Thyroid gland (tissue), 4 donors: ENCODE measurements at places on chromosomes 2 and 18. TPM values are rescaled to one million over a fixed set of nuclear protein-coding genes. Genes with fewer than 3 reads are reported as not detected.
A peak's percentile ranks its signal among the peaks of the same experiment; 100 is the strongest.

- no peaks in the 10 kb centered on the region for H3K27me3 ChIP-seq
- H3K27ac ChIP-seq: no peak overlapping the region
Measured at GRCh38 chr18:60812921-60813320, 440.3 kb upstream of the MC4R start.

DNA sequence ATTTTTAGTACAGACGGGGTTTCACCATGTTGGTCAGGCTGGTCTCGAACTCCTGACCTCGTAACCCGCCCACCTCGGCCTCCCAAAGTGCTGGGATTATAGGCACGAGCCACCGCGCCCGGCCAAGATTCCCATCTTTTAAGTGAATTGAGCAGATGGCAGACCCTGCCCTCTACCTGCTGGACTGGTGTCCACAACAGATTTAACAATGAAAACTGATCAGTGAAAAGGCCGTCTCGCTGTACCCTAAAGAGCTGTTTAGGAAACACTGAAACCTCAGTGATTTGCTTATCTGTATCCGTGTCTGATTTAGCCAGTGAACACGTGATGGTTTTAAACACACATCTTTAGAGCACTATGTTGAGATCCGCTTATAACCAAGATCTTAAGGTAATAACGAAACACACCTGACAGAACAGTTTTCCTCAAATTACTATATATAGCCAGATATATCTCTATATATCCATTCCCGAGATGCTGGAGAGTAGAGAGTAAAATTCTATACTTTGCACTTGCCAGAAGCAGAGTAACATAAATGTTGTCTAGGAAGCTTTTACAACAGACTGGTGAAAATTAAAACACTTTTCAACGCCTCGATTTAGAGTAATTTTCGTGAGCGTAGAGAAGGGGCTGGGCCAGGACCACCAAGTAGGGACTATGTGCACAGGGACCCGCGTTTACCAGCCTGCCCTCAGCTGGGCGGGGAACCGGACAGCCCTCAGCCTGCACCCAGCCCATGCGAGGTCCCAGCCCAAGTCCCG, 594 bp downstream of the FAM161A start:
- H3K36me3 ChIP-seq: no peaks in the 10 kb centered on the region
- peak overlapping the region; percentile 48 for H3K4me3 ChIP-seq
- DNase-seq: peak; percentile 78
- no peaks in the 10 kb centered on the region for H3K27me3 ChIP-seq

CMPK2 gene
- total RNA-seq: 15.3 TPM

DNA sequence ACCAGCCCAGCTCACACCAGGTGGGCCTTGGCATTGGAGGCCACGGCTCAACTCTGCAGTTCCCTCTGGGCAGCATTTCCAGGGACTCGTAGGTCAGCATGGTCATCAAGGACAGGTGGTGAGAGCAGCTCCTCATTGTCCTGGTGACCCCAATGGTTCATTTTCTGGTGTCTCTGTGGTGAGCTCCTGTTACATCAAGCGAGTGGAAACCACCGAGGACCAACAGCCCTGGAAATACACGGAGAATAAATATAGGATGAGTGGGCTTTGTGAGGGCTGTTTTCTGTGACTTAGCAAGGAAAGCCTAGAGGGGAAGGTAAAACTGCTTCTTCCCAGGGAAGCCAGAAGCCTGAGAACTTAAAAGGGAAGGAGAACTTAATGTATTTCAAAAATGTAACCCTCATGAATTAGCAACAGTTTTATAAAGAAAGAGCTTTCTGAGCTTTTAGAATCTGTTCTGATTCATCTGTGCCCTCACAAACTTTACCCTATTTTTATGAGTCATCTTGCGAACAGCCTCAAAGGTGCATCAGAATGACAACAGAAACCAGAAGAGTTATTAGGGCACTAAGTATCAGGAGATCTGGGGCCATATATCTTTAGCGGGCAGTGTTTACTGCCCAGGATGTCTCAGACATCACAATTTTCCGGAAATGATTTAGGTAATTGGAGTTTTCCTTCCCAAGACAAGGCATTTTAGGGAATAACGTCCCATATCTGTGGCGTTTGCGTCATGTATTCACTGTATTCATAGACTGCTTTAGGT, 18.7 kb downstream of the C2orf92 start:
- DNase-seq: no peak
- H3K36me3 ChIP-seq: no peaks in the 10 kb centered on the region
- H3K27me3 ChIP-seq: no peaks in the 10 kb centered on the region

- no peaks in the 10 kb centered on the region for H3K27me3 ChIP-seq
- no peak for DNase-seq
- H3K4me3 ChIP-seq: no peak overlapping the region
- no peaks in the 10 kb centered on the region for H3K36me3 ChIP-seq
Measured at GRCh38 chr18:47750889-47751423, 179.5 kb downstream of the SMAD2 start.

DNA sequence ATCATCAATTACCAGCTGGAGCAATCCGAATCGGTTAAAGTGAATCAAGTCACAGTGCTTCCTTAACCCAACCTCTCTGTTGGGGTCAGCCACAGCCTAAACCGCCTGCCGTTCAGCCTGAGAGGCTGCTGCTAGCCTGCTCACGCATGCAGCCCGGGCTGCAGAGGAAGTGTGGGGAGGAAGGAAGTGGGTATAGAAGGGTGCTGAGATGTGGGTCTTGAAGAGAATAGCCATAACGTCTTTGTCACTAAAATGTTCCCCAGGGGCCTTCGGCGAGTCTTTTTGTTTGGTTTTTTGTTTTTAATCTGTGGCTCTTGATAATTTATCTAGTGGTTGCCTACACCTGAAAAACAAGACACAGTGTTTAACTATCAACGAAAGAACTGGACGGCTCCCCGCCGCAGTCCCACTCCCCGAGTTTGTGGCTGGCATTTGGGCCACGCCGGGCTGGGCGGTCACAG, 496 bp upstream of the ITGA4 start:
- peak overlapping the region; percentile 34 for H3K4me3 ChIP-seq
- no peaks in the 10 kb centered on the region for H3K4me1 ChIP-seq
- peak; percentile 9 for DNase-seq
- no peak overlapping the region for H3K27ac ChIP-seq
- no peaks in the 10 kb centered on the region for H3K36me3 ChIP-seq

SERPINB3 gene
- total RNA-seq: not detected

SNORC gene
- total RNA-seq: 0.45 TPM

DNA sequence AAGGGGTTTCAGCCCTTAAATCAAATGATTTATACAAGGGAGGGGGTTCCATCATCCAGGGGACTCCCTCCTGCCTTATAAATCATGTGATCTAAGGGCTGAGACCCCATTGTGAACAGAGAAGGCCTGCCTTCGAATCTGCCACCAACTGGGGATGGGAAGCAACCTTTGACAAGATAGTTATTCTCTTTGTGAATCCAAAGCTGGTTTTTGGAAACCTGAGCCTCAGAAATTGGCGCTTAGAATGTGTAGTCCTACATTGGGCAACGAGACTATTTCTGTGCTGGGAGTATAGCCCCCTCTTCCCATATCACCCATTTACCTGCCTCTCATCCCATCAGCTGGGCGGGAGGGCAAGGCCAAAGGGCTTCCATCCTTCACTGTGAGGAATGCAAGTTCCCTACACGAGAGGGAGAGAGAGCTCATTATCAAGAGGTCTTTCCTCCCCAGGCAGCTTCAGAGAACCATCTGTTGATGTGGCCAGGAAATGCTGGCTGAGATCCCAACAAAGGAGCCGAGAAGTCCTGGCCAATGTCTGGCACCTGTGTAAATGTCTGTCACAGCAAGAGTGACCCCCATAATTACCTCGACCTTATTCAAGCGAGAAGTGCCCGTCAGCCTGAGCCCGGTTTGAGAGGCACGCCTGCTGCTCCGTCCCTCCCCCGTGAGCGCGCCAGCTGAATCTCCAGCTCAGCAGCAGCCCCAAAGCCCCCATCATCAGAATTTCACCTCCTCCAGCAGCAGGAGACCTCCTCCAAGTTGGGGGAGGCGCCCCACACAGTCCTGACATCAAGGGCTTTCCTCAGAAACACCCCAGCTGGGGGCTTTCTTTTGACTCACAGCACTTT, 48.4 kb upstream of the APCDD1 start:
- H3K4me1 ChIP-seq: peaks cover 4% of the 10 kb centered on the region
- no peak overlapping the region for H3K4me3 ChIP-seq
- no peak for DNase-seq
- no peaks in the 10 kb centered on the region for H3K36me3 ChIP-seq

GRCh38 chr2:178268435-178268834, 74.1 kb downstream of the OSBPL6 start:
- no peak overlapping the region for H3K27ac ChIP-seq
- no peaks in the 10 kb centered on the region for H3K27me3 ChIP-seq
- DNase-seq: no peak
- H3K36me3 ChIP-seq: no peaks in the 10 kb centered on the region
- peaks cover 5% of the 10 kb centered on the region for H3K4me1 ChIP-seq

DNA sequence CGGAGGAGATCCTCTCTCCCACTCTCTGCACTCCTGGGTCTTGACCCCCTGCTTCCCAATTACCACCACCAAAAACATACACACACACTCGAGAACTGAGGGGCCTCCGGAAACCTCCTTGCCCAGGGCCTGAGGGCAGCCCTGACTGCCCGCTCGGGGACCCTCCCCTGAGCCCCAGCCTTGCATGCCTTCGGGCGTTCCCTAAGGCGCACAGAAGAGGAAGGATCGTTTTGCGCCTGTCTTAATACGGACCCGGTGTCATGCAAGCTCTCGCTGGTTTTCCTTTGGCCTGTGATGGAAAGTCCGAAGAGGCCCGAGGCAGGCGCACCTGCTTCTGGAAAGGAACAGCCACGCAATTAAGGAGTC, 19.8 kb downstream of the POU3F3 start:
- no peaks in the 10 kb centered on the region for H3K36me3 ChIP-seq
- H3K4me1 ChIP-seq: peaks cover 8% of the 10 kb centered on the region
- no peak overlapping the region for H3K27ac ChIP-seq
- no peak for DNase-seq
- H3K27me3 ChIP-seq: peaks cover 23% of the 10 kb centered on the region
- no peak overlapping the region for H3K4me3 ChIP-seq

KCNE4 gene
- 7.8 TPM for total RNA-seq

DNA sequence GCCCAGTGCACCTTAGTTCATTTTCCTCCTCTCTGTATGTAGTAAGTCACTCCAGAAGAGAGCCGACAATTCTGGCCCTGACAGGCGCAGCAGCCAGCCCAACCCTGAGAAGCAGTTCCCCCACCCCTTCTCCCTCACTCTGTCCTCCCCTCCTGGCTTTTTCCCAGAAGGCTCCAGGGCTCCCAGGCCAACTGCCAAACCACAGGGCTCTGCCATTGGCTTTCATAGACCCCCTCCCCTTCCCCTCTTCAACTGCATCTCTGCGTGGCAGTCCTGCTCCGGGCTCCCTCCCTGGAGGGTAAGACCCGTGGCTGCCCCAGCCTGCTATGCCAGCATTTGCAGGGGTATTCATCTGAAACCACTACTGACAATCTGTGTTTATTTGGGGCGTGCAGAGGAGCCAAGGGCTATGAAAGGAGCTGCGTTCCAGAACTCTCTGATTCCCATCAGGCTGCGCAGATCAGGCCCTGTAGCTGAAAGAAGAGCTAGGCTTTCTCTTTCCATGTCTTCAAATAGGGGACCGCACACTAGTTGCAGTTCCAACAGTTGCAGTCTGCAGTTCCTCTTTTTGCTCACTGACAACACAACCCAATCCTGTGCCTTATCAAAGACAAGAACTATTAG, 388.6 kb upstream of the TNP1 start:
- peak overlapping the region; percentile 96 for H3K27ac ChIP-seq
- H3K4me1 ChIP-seq: peaks cover 49% of the 10 kb centered on the region
- peak; percentile 98 for DNase-seq
- H3K27me3 ChIP-seq: no peaks in the 10 kb centered on the region
- H3K4me3 ChIP-seq: no peak overlapping the region

GRCh38 chr2:170420961-170421687, 243.2 kb downstream of the MYO3B start:
- no peaks in the 10 kb centered on the region for H3K27me3 ChIP-seq
- no peaks in the 10 kb centered on the region for H3K4me1 ChIP-seq
- H3K4me3 ChIP-seq: no peak overlapping the region
- H3K27ac ChIP-seq: no peak overlapping the region

- H3K4me3 ChIP-seq: no peak overlapping the region
- no peaks in the 10 kb centered on the region for H3K4me1 ChIP-seq
- no peak for DNase-seq
- H3K27ac ChIP-seq: no peak overlapping the region
Measured at GRCh38 chr2:219870041-219870440, 242.6 kb downstream of the SLC4A3 start.

TRABD2A gene
- total RNA-seq: 1.9 TPM

DNA sequence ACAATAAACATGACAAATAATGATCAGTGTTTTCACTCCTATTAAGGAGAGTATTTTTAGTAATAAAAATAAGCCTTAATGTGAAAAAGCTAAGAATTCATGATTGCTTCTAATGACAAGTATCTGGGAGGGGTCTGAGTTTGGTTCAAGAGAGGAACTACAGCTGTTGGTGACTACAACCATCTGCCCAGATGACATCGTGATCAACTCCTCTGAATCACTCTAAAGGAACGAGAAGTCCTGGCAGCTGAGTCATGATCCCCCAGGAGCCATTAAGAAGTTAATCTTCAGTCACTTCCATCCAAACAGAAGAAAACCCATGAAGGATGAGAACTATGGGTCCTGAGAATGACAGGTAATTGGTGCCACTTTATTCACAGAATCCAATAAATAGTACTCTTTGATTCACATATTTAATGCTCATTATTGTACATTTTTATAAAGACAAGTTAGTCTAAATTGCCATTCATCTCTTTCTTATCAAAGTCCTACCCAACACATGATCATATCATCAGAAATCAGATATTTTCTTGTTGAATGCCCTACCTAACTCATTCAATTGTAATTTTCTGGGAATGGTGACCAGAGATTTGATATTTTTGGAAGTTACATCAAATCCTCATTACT, 6.8 kb downstream of the TFPI start:
- H3K4me1 ChIP-seq: no peaks in the 10 kb centered on the region
- H3K27me3 ChIP-seq: no peaks in the 10 kb centered on the region
- H3K36me3 ChIP-seq: no peaks in the 10 kb centered on the region
- DNase-seq: no peak
- H3K27ac ChIP-seq: peak overlapping the region; percentile 28

DNA sequence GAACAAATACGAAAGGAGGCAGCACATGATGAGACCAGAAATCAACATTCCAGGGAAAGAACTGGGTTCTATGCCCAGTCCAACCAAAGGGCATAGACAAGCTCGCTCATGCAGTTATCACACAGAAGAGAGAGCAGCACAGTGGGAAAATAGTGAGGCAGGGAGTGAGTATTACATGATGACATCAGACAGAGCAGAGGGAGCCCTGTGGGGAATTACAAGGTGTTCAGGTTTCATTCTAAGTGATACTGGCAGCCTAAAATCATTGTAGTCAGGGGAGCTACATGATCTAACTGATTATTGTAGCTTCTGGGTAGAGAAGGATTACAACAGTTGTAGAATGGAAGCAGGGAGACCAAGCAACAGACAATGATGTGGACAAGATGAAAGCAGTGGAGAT, 658.5 kb downstream of the ARHGAP15 start:
- H3K4me3 ChIP-seq: no peak overlapping the region

DNA sequence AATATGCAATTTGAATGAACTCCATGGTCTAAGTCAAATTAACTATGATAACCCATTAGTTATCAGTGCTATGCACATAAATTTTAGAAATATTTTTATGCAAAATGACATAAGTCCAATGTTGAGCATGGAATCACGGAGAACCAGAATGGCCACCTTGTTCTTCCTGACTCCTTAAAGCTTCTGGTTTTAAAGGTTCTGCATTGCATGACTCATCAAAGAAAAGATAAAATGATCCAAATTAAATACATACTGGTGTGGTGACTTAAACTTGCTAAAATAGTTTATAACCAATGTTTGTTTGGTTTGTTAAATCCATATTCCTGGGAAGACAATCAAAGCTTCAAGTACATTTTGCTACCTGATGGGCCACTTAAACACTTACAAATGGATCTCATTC, 1146.9 kb upstream of the NRXN1 start:
- no peak overlapping the region for H3K27ac ChIP-seq
- DNase-seq: no peak
- no peaks in the 10 kb centered on the region for H3K4me1 ChIP-seq
- no peak overlapping the region for H3K4me3 ChIP-seq
- H3K27me3 ChIP-seq: no peaks in the 10 kb centered on the region
